NCI-H446 (cell line): ENCODE measurements at places on chromosomes 2 and 18.

DNA sequence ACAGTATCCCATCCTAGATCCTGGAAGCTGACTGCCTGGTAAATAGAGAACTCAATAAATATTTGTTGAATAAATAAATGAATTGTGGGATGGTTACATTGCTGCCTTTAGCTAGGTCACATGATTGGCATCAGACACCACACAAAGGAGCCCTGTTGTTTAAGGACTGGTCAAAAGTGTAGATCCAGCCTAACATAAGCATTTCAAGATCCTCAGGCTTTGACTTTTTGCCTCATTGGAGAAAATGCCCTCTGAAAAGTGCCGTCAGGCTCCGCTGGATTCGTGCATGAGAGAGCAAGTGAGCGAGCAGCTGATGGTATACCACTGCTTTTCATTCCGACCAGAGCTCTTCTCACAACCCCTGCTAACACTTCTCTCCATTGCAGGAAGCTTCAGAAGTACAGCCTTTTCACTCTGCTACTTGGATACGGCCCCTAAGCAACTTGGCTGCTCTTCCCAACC lies 1.3 kb upstream of the ZNF24 start:
- DNase-seq, result no peak

DNA sequence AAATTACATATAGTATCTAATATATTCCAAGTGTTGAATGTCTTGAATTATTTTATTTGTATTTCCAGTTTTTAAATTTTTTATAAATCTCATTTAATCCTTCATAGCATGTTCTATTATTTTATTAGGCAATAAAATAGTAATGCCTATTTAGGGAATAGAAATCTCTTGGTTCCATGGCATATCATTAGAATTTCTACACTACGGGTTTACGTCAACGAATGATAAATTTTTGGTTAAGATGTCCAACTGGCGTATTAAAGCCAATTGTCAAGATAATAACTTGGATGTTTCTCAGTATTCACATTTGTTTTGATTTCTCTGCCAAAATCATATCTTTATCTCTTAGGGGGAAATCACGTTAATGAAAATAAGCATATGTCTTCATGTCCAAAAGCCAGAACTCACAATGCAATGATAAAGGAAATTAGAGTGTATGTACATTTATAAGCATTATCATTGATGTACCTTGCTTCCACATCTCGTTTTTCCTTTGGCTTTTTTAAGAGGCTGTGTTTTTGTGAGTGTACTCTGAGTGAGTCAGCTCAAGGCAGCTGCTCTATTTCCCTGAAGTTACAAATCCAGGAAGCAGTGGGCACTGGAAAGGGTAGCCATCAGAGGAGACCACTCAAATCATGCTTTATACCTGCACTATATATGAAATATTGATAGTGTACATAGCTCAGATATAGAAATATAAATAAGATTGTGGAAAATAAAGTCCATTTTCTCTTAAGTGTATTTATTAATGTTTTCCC lies 115.8 kb upstream of the PDE1A start:
- peak; percentile 79 for DNase-seq

DNA sequence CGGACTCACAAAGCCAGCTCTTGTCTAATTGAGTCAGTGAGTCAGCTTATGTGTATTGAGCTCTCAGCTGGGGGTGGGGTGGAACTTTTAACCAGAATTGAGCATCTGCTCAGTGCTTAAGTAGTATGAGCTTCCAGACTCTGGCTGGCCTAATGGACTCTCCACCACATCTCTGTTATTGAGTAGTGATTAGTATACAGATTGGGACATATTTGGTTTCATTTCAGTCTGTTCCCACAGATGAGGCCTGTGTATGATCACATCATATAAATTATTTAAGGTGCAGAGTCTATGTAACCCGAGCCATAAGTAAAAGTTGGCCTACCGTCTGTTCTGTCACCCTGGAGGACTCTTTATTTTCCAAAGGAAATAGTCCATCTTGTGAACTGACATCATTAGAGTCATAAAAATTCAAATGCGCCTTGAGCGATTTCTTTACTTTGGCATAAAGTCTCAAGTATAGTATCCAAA lies 152.1 kb downstream of the THSD7B start:
- DNase-seq, result peak; percentile 75

- no peak for DNase-seq
These were observed 850.4 kb upstream of the FSHR start for GRCh38 chr2:50004667-50005066.

DNA sequence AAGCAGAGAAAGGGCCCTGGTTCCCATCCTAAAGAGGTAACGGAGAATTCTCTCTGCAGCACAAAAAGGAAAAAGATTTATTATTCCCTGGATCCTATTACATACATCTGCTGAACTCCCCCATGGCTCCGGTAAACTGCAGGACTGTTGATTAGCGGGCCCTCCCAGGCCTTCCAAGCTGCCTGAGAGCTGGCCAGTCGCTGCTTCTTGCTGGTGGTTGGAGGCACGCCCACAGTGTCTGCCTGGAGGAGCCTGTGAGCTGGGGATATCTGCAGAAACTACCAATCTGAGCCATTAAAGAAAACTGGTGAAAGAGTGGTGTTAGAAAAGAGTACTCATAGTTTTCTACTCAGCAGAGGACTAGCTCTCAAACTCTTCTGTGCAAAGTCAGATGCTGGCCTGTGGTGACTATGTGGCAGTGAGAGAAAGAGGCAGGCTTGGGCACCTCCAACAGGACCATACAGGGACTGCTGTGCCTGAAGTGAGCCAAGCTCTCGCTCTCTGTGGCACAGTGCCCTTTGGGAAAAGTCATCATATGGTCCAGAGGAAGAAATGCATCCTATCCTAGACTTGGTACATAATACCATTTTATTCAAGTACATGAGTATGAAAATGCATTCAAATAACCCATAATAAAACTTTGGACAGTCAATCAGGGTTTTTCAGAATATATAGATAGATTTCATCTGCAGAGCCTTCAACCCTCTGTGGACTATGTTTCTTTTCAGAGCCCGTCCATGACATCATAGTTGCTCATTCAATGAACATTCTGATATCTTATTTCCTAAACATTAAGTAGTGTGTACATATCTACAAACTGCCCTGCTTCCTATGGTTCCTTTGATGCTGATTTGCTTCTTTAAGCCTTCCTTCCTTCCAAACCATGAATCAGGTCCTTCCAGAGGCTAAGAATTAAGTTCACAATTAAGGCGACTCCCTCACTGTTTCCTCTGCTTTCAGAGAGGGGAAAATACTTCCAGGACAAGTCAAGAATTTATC lies 242.0 kb upstream of the LYPD1 start:
- no peak for DNase-seq

DNA sequence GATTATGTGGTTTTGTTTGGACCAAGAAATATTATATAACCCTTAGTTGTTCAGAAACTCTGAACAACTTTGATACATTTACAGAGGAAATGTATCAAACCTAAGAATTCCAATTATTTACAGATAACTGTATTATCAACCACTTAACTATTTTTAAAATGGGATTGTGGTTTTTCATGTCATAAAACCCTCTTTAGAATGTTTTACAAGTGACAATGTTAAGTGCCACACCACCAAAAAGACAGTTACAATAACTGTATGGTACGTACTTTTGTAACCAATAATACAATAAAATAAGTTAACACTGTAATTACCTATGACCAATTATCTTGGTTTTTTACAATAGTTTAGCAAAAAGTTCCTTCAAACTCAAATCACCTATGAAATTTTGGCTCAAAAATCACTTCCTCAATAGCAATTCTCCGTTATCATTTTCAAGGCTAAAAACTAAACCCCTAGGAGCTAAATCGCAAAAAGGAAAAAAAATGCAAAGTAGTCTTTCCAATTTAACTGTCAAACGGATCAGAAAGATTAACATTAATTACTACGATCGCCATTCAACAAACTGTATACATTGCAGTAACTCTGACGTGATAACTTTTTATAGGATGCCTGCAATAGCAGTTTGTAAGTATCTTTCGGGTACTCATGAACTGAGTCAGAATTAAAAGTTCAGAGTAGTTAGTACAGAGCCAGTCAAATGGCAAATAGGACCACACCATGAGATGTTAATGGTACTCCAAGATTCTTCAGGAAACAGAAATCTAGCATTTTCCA lies 1.5 kb downstream of the ROCK1 start:
- DNase-seq, result no peak

- DNase-seq, result no peak
These were observed 15.6 kb upstream of the PPM1B start for GRCh38 chr2:44152865-44153669.

DNA sequence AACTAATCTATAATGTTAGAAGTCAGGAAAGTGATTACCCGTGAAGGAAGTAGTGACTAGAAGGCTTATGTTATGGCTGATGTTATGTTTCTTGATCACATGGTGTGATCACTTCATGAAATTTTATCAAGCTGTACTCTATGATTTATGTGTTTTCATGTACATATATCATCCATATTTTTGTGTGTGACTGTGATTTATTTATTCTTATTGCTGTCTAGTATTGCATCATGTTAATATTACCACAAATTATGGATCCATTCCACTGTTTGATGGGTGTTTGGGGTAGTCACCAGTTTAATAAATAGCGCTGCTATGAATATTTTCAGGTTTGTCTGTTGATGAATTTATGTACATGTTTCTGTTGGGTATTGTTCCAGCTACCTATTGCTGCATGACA lies 59.4 kb downstream of the SH2D6 start:
- no peak for DNase-seq

GRCh38 chr2:42931146-42931817 lies 138.9 kb upstream of the HAAO start:
- no peak for DNase-seq

- no peak for DNase-seq
These were observed 159.0 kb upstream of the RASGRP3 start for GRCh38 chr2:33317369-33318007.

DNA sequence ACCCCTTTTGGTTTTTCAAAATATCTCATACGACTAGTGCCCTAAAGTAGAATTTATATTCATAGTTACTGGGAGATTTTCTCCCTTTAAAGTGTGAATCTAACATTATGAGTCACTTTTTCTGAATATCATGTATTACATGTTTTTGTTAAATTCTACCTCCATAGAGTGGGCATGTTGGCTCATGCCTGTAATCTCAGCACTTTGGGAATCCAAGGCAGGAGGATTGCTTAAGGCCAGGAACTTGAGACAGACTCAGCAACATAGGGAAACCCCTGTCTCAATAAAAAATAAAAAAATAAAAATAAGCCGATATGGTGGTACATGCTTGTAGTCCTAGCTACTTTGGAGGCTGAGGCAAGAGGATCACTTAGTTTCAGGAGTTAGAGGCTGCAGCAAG lies 45.3 kb upstream of the UNC80 start:
- DNase-seq, result no peak

DNA sequence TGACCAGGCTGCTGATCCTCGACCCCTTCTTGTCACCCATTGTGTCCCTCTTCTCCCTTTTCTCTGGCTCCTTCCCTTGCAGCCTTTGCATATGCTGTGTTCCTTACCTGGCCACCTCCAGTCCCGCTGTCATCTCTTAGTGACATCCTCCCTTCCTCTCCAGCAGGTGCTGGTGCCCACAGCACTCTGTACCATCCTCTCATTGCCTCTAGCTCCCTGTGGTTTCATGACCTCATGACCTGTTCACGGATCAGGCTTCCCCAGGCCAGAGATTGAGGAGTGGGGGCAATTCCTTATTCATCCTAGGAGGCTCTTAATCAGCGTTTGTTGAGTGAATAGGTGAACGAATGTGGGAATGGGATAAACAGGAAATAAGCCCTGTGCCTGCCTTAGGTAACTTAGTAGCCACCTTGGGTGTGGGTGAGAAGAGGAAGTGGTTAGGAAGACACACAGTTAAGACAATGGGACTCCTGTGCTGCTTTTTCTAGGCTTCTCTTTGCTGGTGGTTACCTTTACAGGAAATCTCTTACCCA lies 35.5 kb downstream of the ITGA6 start:
- no peak for DNase-seq

DNA sequence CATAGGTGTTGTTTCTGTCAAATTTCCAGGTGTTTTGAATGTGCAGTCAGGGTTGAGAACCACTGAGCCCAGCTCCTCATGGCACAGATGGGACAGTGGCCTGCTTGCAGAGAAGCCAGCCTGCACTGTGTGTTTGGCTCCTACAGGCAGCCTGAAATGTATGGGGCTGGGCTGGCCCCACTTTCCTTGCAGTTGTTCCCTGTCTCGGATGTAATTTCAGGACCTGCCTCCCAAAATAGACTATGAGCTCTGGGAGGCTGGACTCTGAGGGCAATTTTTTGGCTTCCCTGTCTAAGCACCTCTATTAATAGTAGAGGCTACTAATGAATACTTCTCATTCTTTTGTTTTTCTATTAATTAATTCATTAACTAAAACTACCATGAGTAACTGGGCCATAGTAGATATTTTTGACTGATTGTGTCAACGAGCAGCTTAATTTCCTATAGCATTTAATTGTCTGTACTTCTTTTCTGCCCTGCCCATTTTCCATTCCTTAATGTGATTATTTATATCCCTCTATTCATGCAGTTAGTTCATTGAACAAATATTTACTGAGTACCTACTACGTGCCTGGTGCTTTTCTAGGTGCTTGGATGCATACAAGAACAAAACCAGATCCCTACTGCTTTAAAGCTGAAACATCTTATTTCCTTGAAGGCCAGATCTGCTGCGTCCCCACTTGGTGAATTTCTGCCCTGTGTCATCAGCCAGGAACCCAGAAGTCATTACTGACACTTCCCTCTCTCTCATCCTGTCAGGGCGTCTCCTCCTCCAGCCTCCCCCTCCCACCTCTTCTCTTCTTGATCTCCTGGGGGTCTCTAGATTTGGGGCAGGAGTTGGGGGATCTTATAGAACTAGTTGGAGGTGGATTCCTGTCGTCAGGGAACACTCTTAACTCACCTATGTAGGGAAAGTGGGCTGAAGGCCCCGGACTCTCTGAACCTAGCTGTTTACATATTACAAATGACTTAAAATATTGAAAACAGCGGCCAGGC lies 16.3 kb downstream of the DYSF start:
- no peak for DNase-seq

DNA sequence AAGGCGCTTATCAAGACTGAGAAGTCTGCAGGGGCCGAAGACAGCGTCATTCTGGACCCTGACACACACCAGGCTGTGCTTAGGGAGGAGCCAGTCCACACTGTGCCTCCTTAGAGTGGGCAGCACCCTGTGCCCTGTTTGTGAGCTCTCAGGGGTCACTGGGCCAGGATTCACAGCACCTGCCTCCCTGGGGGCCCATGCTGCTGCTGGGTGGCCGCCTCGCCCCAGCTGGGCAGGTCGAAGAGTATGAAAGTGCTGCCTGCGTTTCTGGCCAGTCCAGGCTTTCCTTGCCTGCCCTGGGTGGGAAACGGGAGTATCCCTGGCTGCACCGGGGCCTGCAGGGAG lies 15.4 kb upstream of the GPR55 start:
- DNase-seq, result no peak

- DNase-seq, result no peak
These were observed 81.5 kb downstream of the ZNF407 start for GRCh38 chr18:74679006-74679678.

DNA sequence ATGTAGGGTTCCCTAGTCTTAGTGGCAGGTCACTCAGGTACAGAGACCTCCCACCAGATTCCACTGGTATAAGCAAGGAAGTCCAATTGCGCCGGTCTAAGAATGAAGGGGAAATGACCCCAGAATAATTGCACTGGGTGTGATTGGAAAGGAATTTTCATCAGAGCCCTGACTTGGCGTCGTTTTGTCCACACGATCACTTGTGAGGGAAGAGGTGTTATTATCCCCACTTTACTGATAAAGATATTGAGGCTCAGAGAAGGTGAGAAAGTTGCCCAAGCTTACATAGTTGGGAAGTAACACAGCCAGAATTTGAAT lies 61.5 kb downstream of the CIB4 start:
- DNase-seq, result no peak

- no peak for DNase-seq
These were observed 95.2 kb downstream of the MTX2 start for GRCh38 chr2:176364273-176364977.

GRCh38 chr2:109021895-109022300 lies 32.9 kb upstream of the EDAR start:
- DNase-seq, result no peak
